T47D (cell line): ENCODE measurements at places on chromosomes 2 and 18.

- no peak for DNase-seq
Observed at GRCh38 chr2:186570604-186571003, 19.3 kb upstream of the ITGAV start.

DNA sequence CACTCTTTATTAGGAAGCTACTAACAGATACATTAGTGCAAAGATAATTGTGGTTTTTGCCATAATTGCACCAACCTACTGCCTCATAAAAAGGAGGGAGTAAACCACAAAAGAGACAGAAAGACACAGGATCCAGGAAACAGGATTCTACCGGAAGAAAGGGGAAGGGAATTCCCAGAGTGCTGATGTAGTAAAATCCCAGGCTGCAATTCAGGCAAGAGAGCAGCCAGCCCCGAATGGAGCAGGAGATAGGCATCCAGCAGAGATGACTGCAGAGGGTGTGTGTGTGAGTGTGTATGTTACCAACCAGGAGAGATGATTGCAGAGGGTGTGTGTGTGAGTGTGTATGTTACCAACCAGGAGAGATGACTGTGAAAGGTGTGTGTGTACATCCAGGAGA, 84.4 kb downstream of the KCNS3 start:
- DNase-seq = no peak

DNA sequence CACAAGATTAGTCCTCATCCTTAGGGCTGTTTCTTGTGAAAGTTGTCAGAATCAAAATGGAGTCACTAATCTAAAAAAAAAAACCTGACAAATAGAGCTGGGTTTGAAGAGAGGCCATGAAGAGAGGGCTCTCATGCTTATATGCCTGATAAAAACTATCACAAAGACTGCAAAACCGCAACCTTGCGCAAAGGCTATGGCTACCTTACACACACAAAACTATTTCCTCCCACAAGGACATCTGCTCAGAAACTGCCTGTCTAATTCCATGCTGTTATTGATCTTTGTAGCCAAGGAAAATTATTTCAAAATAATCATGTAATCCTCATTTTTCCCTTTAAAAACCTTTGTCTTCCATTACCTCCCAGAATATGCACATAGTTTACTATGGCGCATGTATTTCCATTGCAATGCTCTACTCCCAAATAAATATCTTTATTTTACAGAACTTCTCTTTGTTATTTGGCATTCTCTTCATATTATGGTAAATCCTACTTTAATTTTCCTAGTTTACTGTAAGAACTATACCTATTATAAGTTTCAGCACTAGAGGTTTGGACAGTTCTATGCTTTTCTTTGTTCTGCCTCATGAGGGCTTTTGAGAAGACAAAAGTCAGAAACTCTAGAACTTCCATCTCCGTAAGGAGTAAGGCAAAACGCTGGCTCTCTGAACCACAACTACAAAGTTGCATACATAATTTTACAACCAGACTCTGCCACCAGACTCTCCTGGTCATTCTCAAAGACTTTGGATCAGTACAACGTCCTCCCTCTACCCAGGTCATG, 9.6 kb upstream of the DPYSL5 start:
- DNase-seq = no peak

GRCh38 chr2:183186296-183186695, 62.1 kb downstream of the NUP35 start:
- no peak for DNase-seq

DNA sequence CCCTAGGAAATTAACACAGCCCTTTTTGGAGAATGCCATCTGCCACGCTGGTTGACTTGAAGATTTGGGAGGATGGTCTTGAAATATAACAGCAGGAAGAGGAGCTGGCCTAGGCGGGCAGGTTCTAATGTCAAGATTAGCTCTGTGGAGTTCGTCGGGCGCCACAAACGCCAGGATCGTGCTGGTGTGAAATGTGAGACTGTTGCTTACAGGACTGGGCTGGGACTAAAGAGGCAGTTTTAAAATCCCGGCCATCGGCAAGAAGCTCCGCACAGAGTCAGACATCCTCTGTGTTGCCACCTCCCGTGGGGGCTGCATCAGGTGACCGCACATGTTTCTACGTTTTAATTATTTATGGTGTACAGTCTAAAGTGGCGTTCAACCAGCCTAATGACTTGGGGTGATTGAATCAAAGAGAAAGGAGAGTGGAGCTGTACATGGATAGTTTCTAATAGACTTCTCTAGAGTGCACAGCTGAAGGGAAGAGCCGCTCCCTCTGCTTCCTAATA, 99.4 kb upstream of the BCL11A start:
- peak; percentile 12 for DNase-seq
